A172 (cell line): ENCODE measurements at places on chromosomes 2 and 18.
A peak's percentile ranks its signal among the peaks of the same experiment; 100 is the strongest.

GRCh38 chr2:67479261-67479660 is 82.1 kb downstream of the ETAA1 start:
- no peak for DNase-seq

DNA sequence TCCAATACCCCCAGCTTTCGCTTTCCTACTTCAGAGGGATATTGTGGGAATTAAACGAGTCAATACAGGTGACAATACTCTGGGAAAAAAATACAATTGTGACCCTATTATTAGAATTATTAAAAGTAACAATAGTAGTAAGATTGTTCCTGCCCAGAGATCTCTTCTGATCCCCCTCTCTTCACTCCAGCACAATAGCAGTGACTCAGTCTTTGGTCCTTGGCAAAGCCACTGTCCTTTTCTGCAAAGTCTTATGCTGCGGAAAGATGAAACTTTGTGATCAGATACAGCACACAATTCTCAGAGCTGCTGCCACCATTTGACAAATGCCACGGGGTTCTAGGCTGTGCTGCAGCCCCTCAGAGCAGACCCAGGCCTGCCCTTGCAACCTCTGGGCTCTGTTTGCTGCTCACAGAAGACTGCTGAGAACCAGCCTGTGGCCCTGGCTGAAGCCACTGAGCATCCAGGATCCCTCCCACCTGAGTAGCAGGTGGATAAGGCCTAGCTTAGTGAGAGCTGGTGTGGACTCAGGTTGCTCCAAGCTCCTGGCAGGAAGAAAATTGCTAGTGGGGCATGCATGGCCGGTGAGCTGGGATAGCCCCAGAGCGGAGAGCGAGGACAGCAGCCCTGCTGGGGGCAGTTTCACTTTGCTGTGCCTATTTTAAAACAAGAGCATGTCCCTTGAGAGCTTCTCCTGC is 60.1 kb upstream of the ROCK2 start:
- DNase-seq = no peak

DNA sequence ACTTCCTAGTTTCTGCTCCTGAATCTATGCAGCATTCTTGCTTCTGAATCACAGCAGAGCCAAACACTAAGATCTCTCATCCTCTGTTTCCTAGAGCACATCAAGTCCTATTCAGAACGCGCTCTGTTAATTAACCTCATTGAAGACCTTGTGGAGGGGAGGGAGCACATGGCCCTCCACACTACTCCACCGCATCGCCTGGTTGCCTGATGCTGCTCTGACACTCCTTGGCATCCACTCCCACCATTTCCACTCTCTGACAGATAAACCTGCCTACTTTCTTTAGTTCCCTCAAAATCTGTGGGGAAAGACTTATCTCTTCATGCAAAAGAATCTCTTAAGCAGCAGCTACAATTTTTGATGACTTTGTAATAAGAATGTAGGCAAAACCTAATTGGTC is 802.3 kb upstream of the GYPC start:
- DNase-seq = no peak

DNA sequence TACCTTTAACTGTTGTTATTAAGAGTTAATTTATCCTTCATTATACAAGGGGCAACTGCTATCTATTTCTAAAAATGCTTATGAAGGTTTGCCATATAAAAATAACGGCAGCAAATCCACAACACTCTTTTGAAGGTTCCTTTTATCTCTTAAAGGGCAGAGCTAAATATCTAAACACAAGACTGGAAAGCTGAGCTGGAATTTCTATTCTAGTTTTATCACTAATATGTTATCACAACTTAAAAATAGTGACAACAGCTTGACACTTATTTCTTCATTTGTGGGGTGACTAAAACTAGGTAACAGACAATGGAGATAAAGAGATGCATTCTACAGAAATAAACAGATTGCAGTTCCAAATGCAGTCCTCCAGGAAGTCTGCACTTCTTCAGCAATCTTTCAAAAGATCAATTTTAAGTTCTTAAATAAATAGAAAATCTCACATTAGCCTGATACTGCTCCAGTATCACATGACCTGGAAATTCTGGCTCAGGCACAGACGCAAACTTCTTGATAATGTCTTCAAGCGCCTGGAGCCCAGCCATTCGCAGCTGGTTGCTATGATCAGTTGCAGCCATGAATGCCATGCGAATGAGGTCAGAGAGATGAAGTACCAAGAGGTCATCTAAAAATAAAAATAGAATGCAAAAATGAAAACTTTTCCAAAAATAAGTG is 54.0 kb upstream of the STRN start:
- peak; percentile 84 for DNase-seq

DNA sequence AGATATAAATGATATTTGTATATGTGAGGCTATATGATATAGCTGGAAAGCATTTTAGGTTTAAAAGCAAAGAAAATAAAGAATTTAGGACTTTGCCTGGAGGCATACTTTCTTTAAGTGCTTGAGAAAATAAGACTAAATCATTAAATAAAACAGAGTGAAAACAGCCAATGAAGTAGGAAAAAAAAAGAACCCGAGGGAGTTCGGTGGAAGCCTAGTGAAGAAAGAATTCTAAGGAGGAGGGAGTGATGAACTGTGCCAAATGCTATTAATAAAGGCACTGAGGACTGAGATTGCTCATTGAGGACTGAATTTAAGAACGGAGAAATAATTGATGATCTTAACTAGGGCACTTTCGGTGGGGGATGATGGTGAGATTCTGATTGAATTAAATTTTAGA is 573.5 kb downstream of the DSC3 start:
- no peak for DNase-seq

DNA sequence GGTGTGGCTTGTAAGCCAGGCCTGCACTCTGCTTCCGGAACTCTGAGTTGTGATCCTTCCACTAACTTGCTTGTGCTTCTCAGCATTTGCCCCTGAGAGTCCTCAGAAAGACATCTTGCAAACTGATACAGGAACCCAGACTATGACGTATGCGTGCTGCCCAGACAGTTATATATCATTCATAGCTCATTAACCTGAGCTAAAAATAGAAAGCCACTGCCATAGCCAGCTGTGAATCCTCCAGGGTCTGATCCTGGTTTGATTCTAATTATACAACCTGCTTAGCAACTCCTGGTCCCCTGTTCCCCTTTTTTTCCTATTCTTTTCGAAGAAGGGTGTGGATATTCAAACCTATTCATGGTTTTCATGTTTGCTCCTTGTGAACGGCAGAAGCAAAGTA is 63.7 kb downstream of the MARCHF4 start:
- peak; percentile 82 for DNase-seq

DNA sequence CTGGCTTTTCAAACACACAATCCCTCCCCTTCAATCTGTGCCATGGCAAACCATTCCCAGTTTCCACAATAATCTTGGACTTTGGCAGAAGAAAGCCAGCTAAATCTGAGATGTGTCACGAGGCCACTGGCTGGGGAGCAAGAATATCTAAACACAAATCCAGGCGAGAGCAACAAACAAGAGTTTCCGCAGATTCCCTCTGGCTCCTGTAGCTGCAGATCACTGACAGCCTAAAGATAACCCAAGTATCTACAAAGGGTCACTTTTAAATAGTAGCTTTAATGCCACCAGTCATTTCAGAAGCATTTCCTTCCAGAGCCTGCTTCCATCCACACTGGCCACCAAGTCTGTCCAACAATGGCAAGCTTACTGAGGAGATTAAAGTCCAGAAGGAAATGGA is 86.9 kb downstream of the ACVR1 start:
- no peak for DNase-seq

DNA sequence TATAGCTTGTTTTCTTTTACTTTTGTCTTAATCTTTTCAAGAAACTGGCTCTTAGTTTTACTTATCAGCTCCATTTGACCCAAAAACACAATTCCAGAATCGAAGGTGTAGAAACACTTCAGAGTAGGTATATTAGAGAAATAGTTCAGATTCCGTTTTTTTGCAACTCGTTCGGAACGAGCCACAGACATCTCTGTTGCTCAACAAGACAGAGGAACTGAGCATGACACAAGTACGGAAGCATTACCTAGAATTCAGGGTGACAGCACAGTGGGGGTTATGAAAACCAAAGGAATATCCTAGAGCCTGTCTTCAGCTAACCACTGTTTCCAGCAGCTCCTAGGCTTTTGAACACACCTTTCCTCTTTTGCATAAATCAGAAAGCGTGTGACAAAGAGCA is 5.0 kb downstream of the HRH4 start:
- DNase-seq = no peak
